AG08396 (cell line): ENCODE measurements at places on chromosomes 12 and 14.

GRCh38 chr12:43760396-43760795 lies 1.6 kb downstream of the IRAK4 start:
- DNase-seq = no peak

DNA sequence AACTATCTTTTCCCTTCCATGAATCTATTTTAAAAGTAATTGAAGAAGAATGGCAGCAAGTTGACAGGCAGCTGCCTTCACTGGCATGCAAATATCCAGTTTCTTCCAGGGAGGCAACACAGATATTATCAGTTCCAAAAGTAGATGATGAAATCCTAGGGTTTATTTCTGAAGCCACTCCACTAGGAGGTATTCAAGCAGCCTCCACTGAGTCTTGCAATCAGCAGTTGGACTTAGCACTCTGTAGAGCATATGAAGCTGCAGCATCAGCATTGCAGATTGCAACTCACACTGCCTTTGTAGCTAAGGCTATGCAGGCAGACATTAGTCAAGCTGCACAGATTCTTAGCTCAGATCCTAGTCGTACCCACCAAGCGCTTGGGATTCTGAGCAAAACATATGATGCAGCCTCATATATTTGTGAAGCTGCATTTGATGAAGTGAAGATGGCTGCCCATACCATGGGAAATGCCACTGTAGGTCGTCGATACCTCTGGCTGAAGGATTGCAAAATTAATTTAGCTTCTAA lies 18.4 kb downstream of the TMPO start:
- DNase-seq = no peak

- no peak for DNase-seq
Measured at GRCh38 chr14:52026901-52027300, 37.6 kb downstream of the RTRAF start.

DNA sequence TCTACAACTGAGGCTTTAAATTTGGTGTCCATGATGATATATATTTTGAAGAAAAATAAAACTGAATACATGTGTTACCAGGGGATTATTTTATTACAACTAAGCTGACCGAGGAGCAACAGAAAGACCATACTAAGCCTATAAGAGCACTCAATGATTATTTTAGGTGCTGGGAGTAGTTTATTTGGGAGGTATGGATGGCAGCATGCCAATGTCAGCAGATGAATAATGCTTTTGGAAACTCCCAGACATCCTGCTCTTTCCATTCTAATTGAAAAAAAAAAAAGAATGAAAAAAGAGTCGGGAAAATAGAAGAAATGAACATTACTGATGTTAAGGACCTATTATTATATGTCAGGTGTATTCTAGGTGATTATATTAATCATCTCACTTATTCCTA lies 441.2 kb downstream of the BTG1 start:
- no peak for DNase-seq

DNA sequence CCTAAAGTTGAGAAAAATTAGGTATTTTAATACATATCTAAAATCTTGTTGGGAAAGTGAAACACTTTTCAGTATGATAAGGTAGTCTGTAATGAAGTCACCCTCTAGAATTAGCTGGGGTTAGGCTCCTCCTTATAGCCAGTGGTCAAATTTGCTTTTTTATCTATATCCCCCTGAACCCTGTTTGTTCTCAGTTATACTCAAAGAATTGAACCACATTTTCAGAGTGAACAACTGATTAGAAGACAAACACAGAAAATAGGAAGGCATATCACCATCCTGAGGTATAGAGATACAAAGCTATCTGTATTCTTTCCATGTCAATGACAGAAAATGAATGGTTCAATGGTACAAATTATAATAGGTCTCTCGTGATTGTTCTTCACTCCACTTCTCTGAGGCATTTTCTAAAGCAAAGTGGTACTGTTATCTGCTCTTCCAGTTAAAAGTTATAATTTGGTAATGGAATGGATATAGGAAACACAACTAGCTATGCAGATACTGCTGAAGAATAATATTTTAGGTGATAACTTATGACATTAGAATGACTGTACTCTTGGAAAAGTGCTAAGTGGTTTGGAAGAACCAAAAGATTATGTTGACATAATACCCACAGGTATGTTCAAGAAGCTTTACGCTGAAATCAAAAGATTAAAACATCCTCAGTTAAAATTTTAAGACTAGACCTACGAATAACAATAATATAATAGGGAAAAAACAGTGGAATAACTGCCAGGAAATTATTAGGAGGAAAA lies 27.6 kb downstream of the WASHC3 start:
- no peak for DNase-seq

- DNase-seq = peak; percentile 93
Measured at GRCh38 chr14:60164712-60165546, at the start of gene DHRS7. DHRS7 (minus strand) TSS chr14:60165398; CDS start chr14:60165309, 89 bp downstream.

GRCh38 chr12:42422785-42423184 lies 96.8 kb downstream of the PPHLN1 start:
- DNase-seq = no peak

GRCh38 chr12:53805067-53805466 lies 53.3 kb upstream of the CISTR start:
- DNase-seq = no peak

- no peak for DNase-seq
Measured at GRCh38 chr12:95484524-95484923, 10.6 kb downstream of the METAP2 start.

- DNase-seq = no peak
Measured at GRCh38 chr14:71662291-71662790, 269.9 kb upstream of the RGS6 start.

DNA sequence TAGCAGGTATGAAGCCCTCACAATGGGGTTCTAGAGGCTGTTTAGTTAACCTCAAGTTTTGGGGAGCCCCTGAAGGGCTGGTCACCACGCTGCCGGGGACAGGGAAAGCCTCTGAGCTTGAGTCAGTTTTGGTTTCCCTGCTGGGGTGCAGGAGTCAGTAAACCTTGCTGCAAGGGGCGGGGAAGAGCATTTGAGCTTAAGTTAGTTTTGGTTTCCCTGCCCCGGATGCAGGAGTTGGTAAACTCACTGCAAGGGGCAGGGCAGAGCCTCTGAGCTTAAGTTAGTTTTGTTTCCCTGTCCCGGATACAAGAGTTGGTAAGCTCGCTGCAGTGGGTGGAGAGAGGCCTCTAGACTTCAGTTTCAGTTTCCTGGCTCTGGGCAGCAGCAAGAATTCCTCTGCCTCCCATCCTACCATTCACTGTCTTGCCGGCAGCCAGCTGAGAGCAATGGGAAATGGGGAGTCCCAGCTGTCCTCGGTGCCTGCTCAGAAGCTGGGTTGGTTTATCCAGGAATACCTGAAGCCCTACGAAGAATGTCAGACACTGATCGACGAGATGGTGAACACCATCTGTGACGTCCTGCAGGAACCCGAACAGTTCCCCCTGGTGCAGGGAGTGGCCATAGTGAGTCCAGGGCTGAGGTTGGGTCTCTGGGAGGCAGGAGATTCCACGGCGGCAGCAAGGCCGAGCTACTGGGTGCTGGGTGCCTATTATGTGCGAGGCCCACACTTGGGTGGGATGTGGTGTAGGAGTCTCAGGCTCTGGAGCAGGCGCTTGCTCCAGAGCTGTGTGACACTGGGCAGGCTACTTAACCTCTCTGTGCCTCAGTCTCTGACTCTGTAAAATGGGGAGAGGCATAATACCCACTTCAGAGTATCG lies at the start of gene OAS2:
OAS2 (plus strand) TSS at position 357 of the 878 bp plus-strand sequence; CDS start at position 447, 90 bp downstream.
- DNase-seq = peak; percentile 58

GRCh38 chr14:32733015-32733414 lies 205.7 kb upstream of the NPAS3 start:
- no peak for DNase-seq

GRCh38 chr14:93905623-93906022 lies 21.5 kb upstream of the FAM181A start:
- DNase-seq = no peak

DNA sequence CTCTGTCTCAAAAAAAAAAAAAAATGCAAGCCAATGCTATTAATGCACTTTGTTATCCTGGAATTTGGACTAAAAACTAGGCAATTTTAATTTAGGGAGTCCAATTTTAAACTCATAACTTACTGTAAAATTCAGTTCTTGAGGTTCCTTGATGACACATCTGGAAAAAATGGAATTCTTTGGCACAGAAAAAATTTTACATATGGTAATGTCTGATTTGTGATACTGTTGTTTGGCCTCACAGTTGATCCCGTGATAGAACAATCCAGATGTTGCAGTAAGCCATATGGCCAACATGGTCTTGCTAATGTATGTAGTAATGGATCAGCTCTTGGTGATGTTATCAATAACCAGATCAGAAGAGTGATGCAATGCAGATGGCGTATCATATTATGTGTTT lies 1089.8 kb downstream of the FLRT2 start:
- no peak for DNase-seq

DNA sequence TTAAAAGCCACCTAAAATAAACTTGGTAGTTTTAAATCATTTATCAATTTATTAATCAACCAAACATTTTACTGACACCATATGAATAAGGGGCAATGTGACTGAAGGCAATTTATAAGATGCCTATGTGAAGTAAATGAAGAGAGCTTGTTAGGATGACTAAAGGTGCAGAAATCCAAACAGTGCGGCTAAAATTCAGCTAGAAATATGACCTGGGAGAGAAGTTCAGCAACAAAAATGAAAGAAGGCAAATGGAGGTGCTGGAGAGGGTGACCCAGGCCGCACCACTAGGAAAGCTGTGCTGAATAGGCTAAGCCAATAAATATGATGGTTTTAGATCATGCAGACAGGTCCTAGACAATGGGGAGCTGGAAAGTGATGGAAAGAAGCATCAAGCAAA lies 403.7 kb downstream of the BTG1 start:
- DNase-seq = no peak
